ENCODE measurements at places on chromosomes 13 and 19.
A peak's percentile ranks its signal among the peaks of the same experiment; 100 is the strongest.

GRCh38 chr13:27909378-27909777 lies 10.4 kb upstream of the PDX1 start:
- DNase-seq: no peak

DNA sequence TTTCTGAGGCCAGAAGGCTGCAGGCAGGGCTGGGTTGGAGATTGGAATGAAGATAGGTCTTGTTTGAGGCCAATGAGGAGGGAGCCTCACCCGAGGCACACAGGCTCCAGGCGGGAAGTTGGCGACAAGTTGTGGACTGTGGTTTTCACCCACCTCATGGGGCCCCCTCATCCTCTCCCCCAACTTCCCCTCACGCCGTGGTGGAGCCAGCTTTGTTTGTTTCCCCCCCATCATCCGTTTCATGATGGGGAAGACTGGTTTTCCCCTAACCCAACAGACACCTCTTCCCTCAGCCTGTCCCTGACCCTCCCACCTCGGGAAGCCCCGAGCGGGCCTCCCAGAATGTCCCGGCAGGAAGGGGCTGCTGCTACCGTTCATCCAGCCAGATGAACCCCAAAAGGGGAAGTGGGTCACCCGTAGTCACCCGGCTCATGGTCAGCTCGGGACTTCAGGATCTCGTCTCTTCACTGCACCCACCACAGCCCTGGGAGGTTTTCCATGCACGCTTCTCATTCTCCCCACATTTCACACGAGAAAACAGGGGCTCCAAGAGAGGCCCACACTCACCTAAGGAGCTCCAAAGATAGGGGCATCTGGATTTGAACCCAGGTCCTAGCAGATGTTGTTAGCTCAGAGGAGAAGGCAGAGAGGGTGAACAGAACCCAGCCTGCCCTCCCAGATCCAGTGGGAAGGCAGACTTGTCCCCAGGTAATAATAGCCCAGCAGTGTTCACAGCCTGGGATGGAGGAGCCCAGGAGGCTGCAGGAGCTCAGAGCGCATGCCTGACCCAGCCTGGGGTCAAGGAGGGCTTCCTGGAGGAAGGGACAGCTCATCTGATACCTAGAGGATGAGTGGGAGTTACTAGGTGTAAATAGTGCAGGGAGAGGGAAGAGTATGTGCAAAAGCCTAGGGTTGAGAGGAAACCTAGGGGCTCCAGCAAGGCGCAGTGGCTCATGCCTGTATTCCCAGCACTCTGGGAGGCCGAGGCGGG lies 23.5 kb downstream of the CEACAM16 start:
- DNase-seq: no peak

- DNase-seq: no peak
Observed at GRCh38 chr19:47497050-47497766, 13.2 kb upstream of the KPTN start.

GRCh38 chr19:47109541-47110375 lies 3.8 kb downstream of the ZC3H4 start:
- DNase-seq: peak; percentile 56

DNA sequence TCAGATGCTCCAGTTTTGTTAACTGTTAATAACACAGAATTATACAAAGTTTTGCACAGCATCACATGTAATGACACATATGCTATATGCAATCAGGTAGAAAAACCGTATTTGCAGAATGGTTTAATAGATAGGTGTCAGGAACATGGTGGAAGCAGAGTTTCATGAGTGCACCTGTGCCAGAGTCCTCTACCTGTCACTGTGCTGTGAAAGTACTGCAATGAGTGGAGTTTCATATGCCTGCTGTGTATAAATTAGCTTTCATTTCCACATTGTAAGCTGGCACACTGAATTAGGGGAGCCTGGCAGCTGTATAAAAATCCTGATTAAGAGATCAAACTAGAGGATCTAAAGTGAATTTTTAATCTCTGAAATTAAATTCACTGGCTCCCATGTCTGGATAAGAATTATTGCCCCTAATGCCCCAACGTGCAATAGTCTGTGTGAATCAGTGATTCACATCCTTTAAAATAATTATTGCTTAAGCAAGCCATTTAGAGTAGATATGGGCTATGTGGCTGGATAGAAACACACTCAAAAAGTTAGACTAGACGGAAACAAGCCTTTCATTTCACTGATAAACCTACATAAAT lies 8.5 kb upstream of the EEF1AKMT1 start:
- DNase-seq: no peak

DNA sequence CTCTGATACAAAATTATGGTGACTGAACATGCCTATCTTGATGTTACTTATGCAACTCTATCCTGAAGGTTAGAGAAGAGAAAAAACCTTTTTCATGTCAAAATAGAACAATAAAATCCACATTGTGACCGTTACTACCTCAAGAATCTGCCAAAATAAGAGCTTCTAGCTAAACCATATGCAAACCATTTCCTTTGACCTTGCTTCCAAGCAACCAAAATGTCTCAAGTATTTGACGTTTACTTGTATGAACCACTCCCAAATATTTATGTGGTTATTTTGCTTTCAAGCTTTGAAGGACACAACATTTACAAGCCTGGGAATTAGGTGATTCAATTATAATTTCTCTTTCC lies 13.9 kb downstream of the FOXO1 start:
- no peak for DNase-seq

- DNase-seq: no peak
Observed at GRCh38 chr19:50803633-50804419, 13.6 kb downstream of the ACP4 start.

- no peak for DNase-seq
Observed at GRCh38 chr13:41955605-41956004, 5.3 kb downstream of the VWA8 start.

DNA sequence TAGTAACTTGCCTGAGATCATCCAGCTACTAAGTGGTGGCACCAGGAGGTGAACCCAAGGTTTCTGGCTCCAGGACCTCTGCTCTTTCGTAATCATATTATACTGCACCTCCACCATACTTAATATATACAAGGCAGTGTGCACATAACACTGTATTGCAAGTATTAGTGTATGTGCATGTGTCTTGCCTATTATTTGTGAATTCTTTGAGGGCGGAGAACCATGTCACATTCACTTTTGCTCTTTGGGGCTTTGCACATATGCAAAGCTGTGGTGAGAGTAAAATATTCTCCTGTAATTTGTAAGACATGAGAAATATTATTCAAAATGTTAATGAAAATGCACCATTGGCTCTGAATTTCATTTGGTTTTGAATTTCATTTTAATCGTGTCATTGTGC lies 78.6 kb downstream of the DGKH start:
- DNase-seq: no peak

GRCh38 chr13:90485436-90485835 lies 862.1 kb upstream of the MIR17HG start:
- no peak for DNase-seq

GRCh38 chr19:4493104-4493928 lies 21.2 kb downstream of the HDGFL2 start:
- DNase-seq: no peak

GRCh38 chr13:110214637-110215036 lies 92.3 kb downstream of the COL4A1 start:
- no peak for DNase-seq

- no peak for DNase-seq
Observed at GRCh38 chr19:3441089-3441985, 39.0 kb downstream of the SMIM24 start.

- DNase-seq: no peak
Observed at GRCh38 chr19:49355909-49356353, 6.3 kb downstream of the TEAD2 start.

- DNase-seq: peak; percentile 16
Observed at GRCh38 chr19:2661615-2662014, 40.9 kb downstream of the GNG7 start.

DNA sequence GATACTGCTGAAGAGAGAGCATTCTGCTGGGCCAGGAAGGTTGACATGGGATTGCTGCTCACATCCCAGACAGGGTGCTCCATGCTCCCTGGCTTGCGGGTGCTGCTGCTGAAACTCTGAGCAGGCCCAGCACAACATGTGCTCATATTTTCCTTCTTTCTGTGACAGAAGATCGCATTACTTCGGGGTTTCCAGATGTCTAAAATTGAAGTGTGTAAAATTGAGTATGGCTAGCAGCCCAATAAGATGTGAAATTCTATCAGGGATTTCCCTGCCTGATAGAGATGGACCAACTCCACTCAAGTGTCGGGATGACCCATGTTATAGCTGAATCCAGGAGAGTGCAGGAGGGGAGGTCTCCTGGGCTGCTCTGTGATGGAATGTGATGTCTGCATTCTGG lies 55.6 kb upstream of the KL start:
- DNase-seq: no peak

DNA sequence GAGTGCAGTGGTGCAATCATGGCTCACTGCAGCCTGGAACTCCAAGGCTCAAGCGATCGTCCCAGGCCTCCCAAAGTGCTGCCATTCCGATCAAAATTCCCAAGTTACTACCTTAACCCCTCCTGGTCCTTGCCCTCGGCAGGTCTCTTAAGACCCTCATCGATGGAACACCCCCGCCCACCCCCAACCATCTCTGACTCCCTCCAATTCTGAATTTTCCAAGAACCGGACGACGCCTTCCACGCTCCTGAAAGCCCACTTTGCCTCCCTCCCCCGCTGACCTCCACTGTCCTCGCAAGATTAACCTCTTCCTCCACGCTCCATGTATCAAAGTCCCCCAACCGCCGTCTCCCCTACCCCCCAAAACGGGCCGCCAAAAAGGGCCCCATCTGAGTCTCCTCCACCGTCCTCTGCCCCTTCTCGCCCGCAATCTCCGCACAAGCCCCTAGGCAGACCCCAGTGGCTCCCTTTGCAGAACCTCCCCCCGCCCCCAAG lies 539 bp downstream of the DAPK3 start:
- DNase-seq: no peak

DNA sequence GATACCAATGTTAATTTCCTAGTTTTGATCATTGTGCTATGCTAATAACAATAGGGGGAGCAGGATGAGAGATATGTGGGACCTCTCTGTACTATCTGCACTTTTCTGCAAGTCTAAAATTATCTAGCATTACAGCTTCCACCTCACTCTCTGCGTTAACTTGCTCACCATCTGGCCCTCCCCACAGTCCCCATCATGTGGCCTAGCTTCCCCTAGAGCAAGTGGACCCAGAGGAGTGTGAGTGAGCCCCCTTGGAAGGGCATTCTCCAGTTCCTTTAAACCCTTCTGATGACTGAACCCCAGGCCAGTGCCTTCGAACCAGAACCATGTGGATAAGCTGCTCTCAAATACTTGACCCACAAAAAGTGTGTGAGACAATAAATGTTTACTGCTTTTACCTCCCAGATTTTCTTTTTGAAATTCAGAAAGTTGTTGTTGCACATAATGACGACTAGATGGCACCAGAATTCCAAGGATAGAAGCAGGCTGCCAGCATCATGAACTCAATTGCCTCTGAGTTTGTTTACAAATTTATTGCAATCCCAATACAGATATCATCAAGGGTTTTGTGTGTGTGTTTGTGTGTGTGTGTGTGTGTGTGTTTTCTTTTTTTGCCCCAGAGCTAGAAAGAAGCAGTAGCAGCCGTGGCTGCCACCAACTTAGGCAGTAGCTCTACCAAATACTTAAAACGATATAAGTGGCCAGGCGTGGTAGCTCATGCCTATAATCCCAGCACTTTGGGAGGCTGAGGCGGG lies 49.0 kb upstream of the ZNF780A start:
- no peak for DNase-seq

DNA sequence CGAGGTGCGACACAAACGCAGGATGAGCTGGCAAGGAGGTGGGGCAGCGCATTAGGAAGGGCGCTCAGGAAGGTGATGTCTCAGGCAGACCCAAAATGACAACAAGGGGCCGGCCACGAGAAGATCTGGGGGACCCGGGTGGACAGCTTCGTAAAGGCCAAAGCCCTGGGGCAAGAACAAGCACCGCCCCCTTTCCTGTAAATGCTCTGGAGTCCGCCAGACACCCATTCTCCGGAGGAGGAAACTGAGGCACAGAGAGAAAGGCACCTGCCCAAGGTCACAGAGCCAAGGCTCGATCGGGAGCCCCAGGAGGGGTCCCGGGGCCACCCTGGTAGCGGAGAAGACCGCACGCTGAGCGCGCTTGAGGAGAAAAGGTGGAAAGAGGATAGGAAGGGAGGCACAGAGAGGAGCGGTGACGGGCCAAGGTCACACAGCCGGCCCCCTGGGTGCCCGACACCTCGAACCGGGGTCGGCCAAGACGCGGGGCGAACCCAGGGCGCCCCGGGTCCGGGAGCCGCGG lies 571 bp downstream of the SAFB2 start:
- DNase-seq: no peak

- no peak for DNase-seq
Observed at GRCh38 chr19:339262-339887, 5.2 kb downstream of the MIER2 start.

- DNase-seq: no peak
Observed at GRCh38 chr19:55247621-55248099, 11.2 kb downstream of the PPP6R1 start.

GRCh38 chr19:1217366-1217765 lies 11.8 kb downstream of the STK11 start:
- DNase-seq: no peak

GRCh38 chr19:43489310-43489709 lies 15.2 kb downstream of the PHLDB3 start:
- DNase-seq: no peak

DNA sequence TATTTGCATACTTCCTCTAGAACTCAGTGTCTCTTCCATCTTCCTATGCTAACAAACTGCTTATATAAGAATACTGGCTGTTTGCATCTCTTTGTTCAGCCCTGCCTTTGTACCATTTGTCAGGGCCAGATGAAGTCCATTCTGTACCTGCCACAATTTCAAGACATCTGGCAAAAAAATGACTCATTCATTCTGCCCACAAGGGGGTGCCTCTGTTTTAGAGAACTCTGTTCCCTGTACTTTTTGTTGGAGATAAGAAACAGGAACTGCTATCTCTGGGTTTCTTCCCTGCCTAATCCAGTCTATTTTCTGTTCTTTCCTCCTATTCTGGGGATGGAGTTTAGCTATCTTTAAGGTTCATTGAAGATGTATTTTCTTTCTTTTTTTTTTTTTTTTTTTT lies 23.0 kb downstream of the ZNF568 start:
- no peak for DNase-seq

GRCh38 chr13:87878706-87879105 lies 207.5 kb downstream of the SLITRK5 start:
- DNase-seq: no peak

DNA sequence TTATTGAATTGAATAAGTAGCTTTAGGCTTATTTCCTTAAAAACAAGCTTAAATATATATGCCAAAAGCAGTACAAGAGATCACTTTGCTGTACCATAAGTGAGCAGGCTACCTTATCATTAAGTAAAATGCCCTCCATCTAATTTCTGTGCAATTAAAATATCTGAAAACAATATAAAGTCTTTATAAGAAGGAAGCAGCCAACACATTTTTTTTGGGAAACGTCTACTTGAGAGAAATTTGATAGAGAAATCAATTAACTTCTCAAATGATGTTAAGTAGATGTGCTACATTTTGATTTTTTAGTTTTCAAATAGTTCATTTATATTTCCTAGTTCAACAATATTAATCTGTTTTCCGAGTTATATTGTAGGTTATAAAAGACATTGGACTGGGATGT lies 52.5 kb downstream of the GPC5 start:
- no peak for DNase-seq

GRCh38 chr13:21232599-21232998 lies 56.1 kb downstream of the MRPL57 start:
- DNase-seq: no peak

GRCh38 chr13:49495783-49496762 lies at the start of gene PHF11:
PHF11 (plus strand) TSS chr13:49495953; CDS start chr13:49496002, 49 bp downstream.
- DNase-seq: peak; percentile 77
